Cerebellar cortex (tissue), 1 donor: ENCODE measurements at places on chromosomes 6 and 20.

DNA sequence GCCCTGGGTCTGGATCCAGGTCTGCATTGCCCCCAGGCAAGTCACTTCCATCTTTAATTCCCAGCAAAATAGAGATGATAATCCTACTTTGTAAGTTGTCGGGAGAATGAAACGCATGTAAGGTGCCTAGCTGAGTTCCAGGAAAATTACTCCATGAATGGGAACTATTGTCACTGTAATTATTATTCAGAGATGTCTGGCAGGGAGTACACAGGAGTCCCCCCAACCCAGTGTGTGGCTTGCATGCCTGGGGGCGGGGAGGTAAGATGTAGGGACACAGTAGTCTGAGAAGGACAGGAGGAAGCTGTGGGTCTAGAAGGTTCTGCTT, 85.4 kb downstream of the CD40 start:
- DNase-seq = no peak

DNA sequence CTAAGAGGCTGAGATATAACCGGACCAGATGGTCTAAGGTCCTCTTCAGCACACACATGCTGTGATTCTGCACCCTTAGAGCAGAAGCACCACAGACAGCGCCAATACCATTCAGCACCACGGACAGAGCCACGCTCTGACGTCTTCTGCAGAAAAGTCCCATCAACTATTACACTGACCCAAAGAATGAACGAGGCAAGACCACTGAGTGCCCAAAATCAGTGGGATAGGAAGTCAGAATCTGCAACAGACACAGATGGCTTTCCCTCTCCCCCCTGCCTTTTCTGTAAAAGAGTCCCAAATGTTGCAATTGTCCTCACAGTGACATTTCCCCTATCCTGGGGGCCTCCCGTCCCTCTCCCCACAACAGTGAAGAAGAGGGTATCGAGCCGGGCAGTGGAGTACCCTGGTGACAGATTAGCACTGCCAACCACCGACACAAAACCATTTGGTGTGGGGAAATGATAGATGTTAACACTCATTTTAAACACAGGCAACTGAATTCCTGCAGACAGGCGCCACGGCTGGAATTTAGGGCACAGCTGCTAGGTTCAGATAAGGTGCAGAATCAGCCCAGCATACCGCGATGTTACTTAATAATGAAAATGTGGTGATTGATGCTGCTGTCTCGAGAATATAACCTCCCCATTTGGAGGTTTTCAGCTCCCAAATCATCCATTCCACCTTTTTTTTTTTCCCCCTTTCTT, 66.6 kb upstream of the CTNNBL1 start:
- peak; percentile 18 for DNase-seq

DNA sequence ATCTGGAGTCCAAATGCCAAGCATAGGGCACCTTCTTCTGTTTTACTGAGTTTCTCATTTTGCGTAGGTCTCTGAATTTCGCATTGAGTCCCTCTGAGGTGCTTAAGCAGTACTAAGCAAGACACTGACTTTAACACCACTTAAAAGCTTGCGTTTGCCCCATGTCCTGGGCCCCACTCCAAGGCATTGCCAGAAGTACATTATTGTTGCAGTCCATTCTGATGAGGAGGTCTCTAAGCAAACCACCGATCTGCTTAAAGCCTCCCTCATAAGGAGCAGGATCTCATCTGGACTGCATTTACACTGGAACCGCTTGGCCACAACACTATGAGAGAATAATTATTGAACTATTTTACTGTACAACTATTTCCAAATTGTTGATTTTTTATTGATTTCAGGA, 16.3 kb downstream of the BMP2 start:
- no peak for DNase-seq

- no peak for DNase-seq
These were observed 197.2 kb upstream of the GGTLC1 start for GRCh38 chr20:24185791-24186190.

GRCh38 chr20:59074456-59074855, 31.9 kb upstream of the PRELID3B start:
- DNase-seq = no peak

DNA sequence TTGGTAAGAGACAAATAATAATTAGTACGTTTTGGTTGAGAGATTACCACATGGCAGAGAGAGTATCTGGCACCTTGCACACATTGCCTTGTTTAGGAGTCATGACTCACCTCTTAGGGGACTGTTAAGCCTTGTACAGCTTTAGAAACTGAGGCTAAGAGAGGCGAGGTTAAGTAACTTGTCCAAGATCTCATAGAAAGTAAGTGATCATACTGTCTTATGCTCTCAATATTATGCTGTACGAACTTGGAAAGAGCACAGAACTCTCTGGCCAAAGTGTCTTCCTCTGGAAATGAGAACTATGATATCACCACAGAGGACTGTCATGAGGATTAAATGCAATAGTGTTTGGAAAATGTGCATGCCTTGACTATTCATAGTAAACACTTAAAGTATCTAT, 249.0 kb downstream of the UTRN start:
- DNase-seq = no peak
